ENCODE measurements at places on chromosomes 5 and 9. TPM values are rescaled to one million over a fixed set of nuclear protein-coding genes. Genes with fewer than 3 reads are reported as not detected.

The TCF7 gene
- polyA plus RNA-seq = 50.9 TPM

DNA sequence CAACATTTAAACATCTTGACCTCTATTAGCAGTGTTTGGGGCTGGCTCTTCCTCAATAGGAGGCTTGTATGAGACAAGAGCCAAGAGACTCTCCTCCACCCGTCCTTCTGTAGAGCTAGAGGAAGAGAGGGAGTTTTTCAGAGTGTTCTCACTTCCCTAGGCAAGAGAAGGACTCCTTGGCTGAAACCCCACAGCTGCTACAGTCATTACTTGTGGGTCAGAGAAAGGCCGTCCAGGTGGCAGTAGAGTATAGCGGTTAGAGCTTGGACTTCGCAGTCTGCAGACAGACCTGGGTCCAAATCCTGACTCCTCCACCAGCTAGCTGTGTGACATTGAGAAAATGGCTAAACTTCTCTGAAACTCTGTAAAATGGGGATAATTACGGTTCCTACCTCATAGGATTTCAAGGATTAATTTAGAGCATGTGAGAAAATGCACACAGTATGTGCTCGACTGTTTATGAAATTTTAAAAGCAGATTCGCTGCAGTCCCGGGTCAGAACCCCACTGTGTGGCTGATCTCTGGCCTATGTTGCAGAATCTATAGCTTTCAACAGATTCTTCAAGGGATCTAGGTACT, 80.8 kb upstream of the ARAP3 start:
- peaks cover 9% of the 10 kb centered on the region for H3K27me3 ChIP-seq
- H3K4me1 ChIP-seq = no peaks in the 10 kb centered on the region
- no peak for DNase-seq
- H3K27ac ChIP-seq = no peak overlapping the region
- no peaks in the 10 kb centered on the region for H3K36me3 ChIP-seq

- H3K4me1 ChIP-seq = peaks cover 41% of the 10 kb centered on the region
- no peaks in the 10 kb centered on the region for H3K36me3 ChIP-seq
- peak within 1 kb of the TSS; percentile 96 for H3K27ac ChIP-seq
- H3K4me3 ChIP-seq = peak within 1 kb of the TSS; percentile 84
- peaks cover 35% of the 10 kb centered on the region for H3K27me3 ChIP-seq
- peak; percentile 84 for DNase-seq
Measured at GRCh38 chr5:178113141-178113787, at the start of gene N4BP3. TSS of gene N4BP3 (plus strand) at chr5:178113532. CDS start at chr5:178119584, 6,052 bp downstream.

- no peaks in the 10 kb centered on the region for H3K27me3 ChIP-seq
- H3K4me1 ChIP-seq = peaks cover 8% of the 10 kb centered on the region
- H3K27ac ChIP-seq = no peak overlapping the region
Measured at GRCh38 chr5:142059304-142059940, 46.6 kb upstream of the GNPDA1 start.

The CRHBP gene
- polyA plus RNA-seq = not detected

GRCh38 chr9:113164536-113165300, 13.9 kb downstream of the SLC31A2 start:
- H3K36me3 ChIP-seq = peaks cover 38% of the 10 kb centered on the region
- DNase-seq = no peak
- H3K27ac ChIP-seq = no peak overlapping the region
- H3K4me1 ChIP-seq = no peaks in the 10 kb centered on the region
- peaks cover 6% of the 10 kb centered on the region for H3K27me3 ChIP-seq

Measured in immature natural killer cell (primary cell).